ENCODE measurements at places on chromosomes 5 and 9.

DNA sequence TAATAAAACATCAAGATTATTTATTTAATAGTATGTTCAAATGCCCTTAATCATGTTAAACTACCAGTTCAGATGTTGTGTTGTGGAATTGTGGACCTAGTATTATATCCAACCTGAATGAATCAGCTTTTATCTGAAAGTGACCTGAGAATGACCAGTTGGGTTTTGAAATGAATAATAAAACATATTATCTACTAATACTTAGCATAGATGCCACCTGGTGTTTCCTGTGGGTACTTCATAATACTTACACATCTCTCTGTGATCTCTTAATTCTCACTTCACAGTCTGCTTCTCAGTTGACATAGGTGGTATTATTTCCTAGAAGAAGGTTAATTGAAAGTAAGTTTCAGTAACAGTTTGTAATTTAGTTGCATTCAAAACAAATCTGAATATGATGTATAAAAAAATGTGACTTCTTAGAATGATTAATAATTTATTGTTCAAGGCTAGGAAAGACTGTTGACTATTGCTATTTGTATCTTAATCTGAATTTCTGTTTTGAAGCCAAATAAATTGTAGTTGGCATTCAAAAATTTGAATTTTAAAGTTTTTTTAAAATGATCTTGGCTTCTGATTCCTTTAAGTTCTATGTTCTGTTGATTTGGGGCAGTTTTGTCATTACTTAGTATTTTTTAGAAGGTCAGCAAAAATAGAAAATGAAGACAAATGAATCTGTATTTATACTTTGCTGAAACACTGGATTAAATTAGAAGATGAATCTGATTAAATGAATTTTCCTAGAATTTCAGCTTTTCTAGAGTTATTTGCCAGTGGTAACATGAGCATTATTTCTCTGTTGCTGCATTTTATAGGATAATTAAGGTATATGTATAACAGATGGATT lies 48.2 kb downstream of the KIF2A start:
- no peak for DNase-seq

GRCh38 chr9:132387133-132387532 lies 19.5 kb downstream of the TTF1 start:
- DNase-seq, result no peak

GRCh38 chr9:34437006-34437925 lies 21.1 kb downstream of the FAM219A start:
- peak; percentile 41 for DNase-seq

DNA sequence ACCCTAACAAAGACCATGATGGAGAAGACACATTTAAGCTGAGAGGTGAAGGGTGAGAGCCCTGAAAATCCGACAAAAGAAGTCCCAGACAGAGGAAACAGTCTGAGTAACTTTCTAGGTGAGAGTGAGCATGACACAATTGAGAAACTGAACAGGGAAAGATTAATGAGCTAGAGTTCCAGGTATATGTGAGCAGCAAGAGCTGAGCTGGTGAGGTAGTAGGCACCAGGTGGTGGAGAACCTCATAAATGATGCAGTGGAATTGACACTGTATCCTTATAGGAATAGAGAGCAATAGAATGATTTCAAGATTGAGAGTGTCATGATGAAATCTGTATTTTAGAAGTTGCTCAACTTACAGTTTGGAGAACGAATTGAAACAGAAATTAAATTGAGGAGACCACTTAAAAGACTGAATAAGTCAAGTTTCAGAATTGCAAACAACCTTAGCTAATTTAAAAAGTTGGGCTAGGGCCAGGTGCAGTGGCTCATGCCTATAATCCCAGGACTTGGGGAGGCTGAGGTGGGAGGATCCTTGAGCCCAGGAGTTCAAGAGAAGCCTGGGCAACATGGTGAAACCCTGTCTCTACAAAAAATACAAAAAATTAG lies 89.8 kb downstream of the NREP start:
- no peak for DNase-seq

- no peak for DNase-seq
Measured at GRCh38 chr9:89843591-89843990, 238.8 kb downstream of the GADD45G start.

GRCh38 chr9:137012694-137013570 lies 15.1 kb downstream of the ABCA2 start:
- no peak for DNase-seq

GRCh38 chr9:27599102-27599869 lies 26.0 kb upstream of the C9orf72 start:
- no peak for DNase-seq

Measured in T-helper 2 cell treated with Interferon-gamma antibody and Interleukin-4, amounts not matched to agents 5 μg/mL and 100 μg/mL, for 36 hours (primary cell).